Activated CD4-positive, alpha-beta T cell treated with anti-CD3 and anti-CD28 coated beads, Interleukin-2, amount 50 U/mL, for 24 hours (primary cell): ENCODE measurements at places on chromosomes 6 and 20.

GRCh38 chr20:48166082-48166835 is 381.0 kb upstream of the SULF2 start:
- DNase-seq, result no peak

- no peak for DNase-seq
These were observed 89.0 kb downstream of the NRSN1 start for GRCh38 chr6:24214984-24215383.

DNA sequence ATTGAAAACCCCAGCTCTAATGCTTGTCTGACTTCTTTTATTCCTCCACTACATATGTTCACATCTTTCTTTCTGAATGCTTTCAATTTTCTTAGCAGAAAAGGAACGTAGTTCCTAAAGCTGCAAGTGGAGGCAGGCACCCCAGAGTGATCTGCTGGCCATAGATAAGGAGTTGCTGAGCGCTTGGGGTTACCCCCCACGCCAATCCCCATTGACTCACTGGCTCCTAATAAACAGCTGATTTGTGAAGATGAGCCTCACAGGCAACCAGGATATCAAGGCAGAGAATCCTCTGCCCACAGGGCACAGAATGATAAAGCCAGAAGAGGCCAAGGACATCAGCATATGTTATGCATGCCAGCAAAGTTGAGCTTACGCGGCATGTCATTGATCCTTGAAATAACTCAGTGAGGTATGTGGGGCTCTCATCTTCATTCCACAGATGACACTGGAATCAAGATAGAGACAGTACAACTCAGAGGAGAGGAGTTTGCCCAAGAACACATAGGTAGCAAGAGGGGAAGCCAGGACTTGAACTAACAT is 129.1 kb upstream of the PTPRT start:
- no peak for DNase-seq

DNA sequence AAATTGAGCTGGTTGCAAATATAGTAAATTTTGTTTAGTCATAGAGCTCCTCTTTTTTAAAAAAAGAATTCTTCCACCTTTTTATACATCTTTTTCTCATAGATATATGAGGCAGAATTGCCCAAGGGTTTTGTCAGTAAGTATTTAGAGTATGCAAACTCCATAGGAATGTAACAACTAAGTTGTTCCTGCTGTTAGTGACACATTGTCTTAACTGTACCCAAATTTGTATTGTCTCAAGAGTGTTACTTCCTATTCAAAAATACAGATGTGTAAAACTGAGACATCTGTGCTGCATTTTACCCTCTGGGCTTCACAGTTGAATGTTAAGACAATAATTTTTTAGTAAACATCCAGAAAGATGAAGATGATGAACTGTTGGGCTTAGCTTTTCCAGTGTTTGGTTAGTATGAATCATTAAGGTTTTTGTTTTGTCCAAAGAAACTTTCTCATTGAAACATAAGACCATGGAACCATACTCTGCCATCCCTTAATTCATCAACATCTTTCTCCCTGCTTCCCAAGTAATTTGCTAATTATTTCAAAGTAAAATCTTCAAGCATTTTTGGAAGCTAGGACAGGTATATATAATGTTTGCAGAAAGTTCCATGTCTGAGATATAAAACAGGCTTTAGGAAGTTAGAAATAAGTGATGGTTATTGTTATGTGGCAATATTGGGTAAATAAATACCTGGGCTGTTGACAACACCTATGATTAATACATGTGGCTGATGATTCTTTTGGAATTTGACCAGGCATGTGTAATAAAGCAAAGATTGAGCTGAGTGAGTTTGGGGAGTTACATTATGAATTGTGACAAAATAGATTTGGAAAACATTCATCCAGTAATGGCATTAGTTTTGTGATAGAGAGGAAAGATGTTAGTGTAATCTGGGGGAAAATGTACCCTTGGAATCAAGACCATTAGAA is 11.2 kb downstream of the OGFRL1 start:
- no peak for DNase-seq

GRCh38 chr20:23200413-23200812 is 114.3 kb upstream of the CD93 start:
- DNase-seq, result no peak

GRCh38 chr6:10759312-10759839 is 11.8 kb downstream of the TMEM14B start:
- no peak for DNase-seq
